ENCODE measurements at places on chromosomes 5 and 9. TPM values are rescaled to one million over a fixed set of nuclear protein-coding genes. Genes with fewer than 3 reads are reported as not detected.

GRM6 gene
- not detected for total RNA-seq

AHRR gene
- 28.8 TPM for total RNA-seq

PROP1 gene
- total RNA-seq = not detected

SCGB3A2 gene
- not detected for total RNA-seq

SLC6A3 gene
- total RNA-seq = not detected

PCA3 gene
- total RNA-seq = 0.26 TPM

CDX1 gene
- 0.12 TPM for total RNA-seq
